ENCODE measurements at places on chromosomes 5 and 9. TPM values are rescaled to one million over a fixed set of nuclear protein-coding genes. Genes with fewer than 3 reads are reported as not detected.

The CD72 gene
- total RNA-seq, result 4.4 TPM

The CCL27 gene
- not detected for total RNA-seq

The ZNF366 gene
- not detected for total RNA-seq

The ECSCR gene
- 0.37 TPM for total RNA-seq

The SLC36A2 gene
- total RNA-seq, result not detected

The FBXO38 gene
- 48.5 TPM for total RNA-seq

The ADAMTS2 gene
- total RNA-seq, result 39.7 TPM

The ATP10B gene
- total RNA-seq, result not detected

The MAP1B gene
- 225 TPM for total RNA-seq

The PCDHAC2 gene
- under 0.01 TPM for total RNA-seq

The FBXL7 gene
- total RNA-seq, result 5.7 TPM

The RNF20 gene
- 17.3 TPM for total RNA-seq

The GGTA1 gene
- not detected for total RNA-seq

The CCT5 gene
- total RNA-seq, result 418 TPM

The SELENOP gene
- total RNA-seq, result 68.3 TPM

The TAS2R1 gene
- not detected for total RNA-seq

The ASB6 gene
- total RNA-seq, result 18.6 TPM
